SJCRH30 (cell line): ENCODE measurements at places on chromosomes 1 and 21. TPM values are rescaled to one million over a fixed set of nuclear protein-coding genes. Genes with fewer than 3 reads are reported as not detected.
A peak's percentile ranks its signal among the peaks of the same experiment; 100 is the strongest.

TAL1 gene
- 2.9 and 4.2 TPM in 2 replicates for total RNA-seq

CASQ1 gene
- 0.15 and 0.49 TPM in 2 replicates for total RNA-seq

DNA sequence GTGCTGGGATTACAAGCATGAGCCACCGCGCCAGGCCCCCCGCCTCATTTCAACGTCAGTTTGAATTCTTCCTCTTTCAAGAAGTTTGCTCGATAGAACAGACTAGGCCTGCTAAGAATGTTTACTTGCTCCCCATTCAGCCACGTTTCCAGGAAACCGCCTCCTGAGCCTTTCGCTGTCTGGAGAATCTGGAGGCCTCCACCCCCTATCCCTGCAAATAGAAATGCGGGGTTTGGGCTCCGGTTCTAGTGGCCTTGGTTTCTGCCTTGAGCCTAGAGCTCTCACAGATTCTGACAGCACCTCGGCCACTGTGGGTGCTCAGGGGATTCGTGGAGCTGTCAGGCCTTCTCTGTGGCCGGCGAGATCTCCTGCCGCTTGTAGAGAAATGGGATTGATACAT is 84.3 kb downstream of the UBIAD1 start:
- no peaks in the 10 kb centered on the region for H3K36me3 ChIP-seq
- no peak for DNase-seq
- H3K4me3 ChIP-seq = no peak overlapping the region
- no peak overlapping the region for H3K27ac ChIP-seq
- H3K4me1 ChIP-seq = no peaks in the 10 kb centered on the region
- H3K27me3 ChIP-seq = peaks cover 4% of the 10 kb centered on the region; the same call in 1 of the 2 replicates

- H3K4me1 ChIP-seq = peaks cover 72% of the 10 kb centered on the region
- no peak overlapping the region for H3K4me3 ChIP-seq
- no peaks in the 10 kb centered on the region for H3K27me3 ChIP-seq
- peak overlapping the region; percentile 84 for H3K27ac ChIP-seq
- no peak for DNase-seq
These were observed 70.0 kb downstream of the PLXNA2 start for GRCh38 chr1:208174200-208174599.

- no peaks in the 10 kb centered on the region for H3K4me1 ChIP-seq
- DNase-seq = no peak
- no peaks in the 10 kb centered on the region for H3K27me3 ChIP-seq
- H3K27ac ChIP-seq = no peak overlapping the region
- H3K4me3 ChIP-seq = no peak overlapping the region
These were observed 1412.1 kb downstream of the PLA2G4A start for GRCh38 chr1:188240772-188241406.
